ENCODE measurements at places on chromosomes 4 and X.
A peak's percentile ranks its signal among the peaks of the same experiment; 100 is the strongest.

- DNase-seq: no peak
Observed at GRCh38 chr4:130124066-130124465, 1028.1 kb downstream of the C4orf33 start.

DNA sequence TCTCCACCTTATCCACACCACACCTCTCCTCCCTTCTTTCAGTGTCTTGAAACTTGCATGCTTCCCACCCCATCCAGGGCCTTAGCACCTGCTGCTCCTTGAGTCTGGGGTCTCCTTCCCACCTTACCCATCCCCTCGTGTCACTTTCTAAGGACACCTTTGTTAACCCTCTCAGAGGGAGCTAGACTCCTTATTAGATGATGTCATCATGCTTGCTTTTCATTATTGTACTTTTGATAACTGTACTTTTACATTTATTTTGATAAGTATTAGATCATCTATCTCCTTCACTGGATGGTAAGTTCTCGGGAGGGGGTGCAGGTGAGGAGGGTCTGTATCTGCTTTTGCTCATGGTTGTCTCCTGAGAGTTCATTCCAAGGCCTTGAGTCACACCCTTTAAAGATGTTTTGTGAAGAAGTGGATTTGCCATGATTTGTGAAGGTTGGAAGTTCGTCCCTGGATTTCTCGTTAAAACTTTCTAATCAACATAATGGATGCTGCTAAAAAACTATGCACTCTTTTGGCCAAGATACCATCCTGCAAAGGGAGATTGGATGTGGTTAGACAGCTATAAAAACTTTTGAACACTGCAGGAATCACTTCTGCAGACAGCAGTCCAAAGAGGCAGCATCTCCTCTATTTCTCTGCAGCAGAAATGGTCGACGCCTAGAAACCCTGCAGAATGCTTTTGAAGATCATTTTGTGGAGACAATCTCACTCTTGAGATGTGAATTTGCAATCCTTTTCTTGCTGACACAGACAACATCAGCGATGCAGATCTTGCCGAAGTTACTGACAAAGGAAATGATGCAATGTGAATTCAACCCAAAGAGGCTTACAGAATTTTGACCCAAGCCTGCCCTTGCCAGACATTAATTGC, 69.6 kb downstream of the ENPP6 start:
- no peak for DNase-seq

- no peak for DNase-seq
Observed at GRCh38 chrX:37871626-37872302, 24.4 kb upstream of the DYNLT3 start.

DNA sequence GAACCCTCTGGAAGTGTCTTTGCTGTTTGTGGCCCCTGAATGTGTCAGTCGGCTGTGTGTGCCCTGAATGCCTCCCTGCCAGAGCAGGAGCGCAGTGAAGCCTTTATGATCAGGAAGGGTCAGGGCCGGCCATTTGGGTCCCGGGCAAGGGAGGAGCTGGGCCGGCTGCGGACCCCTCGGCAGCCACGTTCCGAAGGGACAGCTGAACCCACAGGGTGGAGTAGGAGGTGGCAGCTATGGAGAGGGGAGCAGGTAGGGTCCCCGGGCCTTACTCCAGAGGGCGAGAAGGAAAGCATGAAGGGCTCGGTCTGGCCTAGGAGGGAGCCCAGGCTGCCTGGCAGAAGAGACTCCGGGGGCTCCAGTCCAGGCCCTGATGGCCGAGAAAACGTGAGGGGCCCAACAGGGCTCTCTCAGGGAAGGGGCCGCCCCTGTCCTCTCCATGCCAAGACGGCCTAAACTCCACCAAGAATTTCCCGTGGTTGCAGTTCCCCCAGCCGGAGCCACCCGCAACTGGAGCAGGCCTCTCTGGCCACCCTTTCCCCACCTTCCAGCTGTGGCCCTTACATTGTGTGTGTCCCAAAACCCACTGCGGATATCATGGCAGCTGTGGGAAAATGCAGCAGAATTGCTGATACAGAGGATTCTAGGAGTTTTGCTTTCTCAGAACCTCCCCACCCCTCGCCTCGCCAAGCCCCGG, 182.2 kb upstream of the STK26 start:
- no peak for DNase-seq

- peak; percentile 29 for DNase-seq
Observed at GRCh38 chrX:136209016-136209738, 42.0 kb downstream of the MAP7D3 start.

DNA sequence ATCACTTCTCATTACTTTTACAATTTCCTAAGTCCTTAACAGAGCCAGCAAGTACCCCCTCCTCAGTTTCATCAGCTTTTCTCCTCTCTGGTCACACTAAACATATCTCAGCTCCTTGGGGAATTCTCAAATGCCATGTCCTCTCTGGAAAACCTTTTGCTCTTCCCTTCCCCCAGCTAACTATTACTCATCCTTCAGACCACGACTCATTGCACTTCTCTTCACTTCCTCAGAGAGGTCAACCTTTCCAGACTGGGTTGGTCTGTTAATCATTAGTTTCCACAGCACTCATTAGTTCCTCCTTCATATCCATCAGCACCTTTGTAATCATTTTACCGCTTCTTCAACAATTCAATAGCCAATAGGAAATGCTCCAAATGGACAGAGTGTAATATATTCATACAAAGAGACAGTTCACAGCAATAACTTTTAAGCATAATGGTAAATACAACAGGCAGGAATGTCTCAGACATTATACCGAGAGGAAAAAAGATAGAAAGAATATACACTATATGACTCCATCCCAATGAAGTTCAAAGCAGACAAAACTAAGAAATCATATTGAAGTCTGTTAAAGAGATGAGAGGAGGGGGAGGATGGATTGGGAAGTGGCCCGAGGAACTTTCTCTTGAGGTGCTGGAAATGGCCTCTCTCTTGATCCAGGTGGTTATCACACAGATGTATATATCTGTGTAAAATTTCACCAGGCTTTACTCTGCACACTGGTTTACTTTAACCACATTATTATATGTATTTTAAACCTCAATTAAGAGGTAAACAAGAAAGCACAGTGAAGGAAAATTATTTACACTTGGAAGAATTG, 39.6 kb downstream of the DDX60L start:
- no peak for DNase-seq

- DNase-seq: no peak
Observed at GRCh38 chrX:153762626-153763173, 1.3 kb upstream of the PLXNB3 start.

- no peak for DNase-seq
Observed at GRCh38 chrX:66882101-66882500, 243.2 kb upstream of the EDA2R start.

DNA sequence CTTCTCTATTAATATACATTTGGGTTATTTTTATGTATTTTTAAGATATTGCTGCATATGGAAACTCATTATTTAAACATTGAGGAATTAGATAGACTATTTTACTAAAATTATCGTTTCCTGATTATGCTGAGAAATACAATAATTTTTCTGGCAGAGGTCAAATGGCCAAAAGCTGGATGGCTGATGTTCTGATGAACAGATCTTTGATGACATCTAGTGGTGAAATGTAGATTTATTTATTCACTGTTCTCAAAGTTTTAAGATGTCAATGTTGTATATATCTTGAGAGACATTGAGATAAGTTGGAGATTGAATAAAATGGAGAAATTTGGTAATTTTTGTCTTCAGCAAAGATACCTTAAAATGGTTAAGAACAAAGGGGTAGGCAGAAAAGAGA, 96.2 kb downstream of the UGT8 start:
- no peak for DNase-seq

DNA sequence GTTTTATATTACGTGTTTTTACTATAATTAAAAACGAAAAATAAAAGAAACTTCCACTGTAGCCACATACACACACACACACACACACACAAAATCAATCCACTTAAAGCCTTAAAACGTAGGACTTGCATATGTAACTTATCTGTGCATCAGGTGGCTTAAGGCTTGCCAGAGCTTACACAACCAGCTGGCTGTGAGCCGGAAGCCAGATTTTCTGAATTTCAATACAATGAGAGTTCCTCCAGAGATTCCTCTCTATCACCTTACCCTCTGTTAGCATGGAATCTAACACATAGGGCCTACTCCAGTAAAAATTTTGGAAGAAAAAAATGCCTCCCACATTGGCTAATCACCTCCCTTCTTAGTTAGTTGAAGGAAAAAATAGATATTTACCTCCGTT, 27.9 kb upstream of the SLITRK4 start:
- no peak for DNase-seq

- no peak for DNase-seq
Observed at GRCh38 chr4:33302321-33302720, 2582.2 kb downstream of the PCDH7 start.

DNA sequence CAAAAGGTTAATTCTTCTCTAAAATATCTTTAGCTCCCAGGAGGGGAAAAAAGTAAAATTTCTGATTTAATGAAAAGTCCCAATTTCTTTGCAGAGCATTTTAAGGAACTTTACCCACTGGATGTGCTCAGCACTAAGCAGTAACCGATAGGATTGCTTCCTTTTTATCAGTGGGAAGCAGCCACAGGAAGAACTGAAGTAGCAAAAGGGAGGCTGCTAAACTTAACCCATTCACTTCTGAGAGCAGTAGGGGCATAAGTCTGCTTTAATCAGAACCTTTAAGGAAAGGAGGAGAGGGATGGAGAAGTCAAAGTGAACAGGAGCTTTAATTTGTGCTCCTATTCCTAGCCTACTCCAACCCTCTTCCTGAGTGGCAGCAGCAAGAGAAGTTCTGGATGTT, at the start of gene F8:
F8 (minus strand) TSS at position 139 of the 400 bp plus-strand sequence. CDS start 171 bp downstream, outside the sequence.
- DNase-seq: no peak

- DNase-seq: no peak
Observed at GRCh38 chr4:8159537-8160232, 1.1 kb upstream of the ABLIM2 start.

- no peak for DNase-seq
Observed at GRCh38 chr4:168163106-168163505, 70.8 kb downstream of the ANXA10 start.

- no peak for DNase-seq
Observed at GRCh38 chr4:174592985-174593335, 70.7 kb upstream of the HPGD start.

DNA sequence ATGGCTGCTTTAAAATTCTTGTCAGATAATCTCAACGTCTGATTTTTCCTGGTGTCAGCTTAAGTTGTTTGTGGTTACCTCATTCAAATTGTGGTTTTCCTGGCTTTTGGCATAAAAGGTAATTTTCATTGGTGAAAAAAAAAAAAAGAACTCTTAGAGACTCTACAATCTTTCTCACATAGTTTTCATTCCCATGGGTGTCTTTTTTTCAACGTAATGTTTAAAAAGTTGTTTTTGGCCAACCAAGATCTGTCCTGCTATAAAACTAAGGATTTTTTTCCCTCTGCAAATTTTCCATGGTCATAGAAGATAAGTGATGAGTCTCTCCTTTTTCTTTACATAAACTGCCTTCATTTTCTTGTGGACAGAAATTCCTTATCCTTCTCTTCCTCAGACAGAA, 28.9 kb upstream of the RPS6KA6 start:
- no peak for DNase-seq

DNA sequence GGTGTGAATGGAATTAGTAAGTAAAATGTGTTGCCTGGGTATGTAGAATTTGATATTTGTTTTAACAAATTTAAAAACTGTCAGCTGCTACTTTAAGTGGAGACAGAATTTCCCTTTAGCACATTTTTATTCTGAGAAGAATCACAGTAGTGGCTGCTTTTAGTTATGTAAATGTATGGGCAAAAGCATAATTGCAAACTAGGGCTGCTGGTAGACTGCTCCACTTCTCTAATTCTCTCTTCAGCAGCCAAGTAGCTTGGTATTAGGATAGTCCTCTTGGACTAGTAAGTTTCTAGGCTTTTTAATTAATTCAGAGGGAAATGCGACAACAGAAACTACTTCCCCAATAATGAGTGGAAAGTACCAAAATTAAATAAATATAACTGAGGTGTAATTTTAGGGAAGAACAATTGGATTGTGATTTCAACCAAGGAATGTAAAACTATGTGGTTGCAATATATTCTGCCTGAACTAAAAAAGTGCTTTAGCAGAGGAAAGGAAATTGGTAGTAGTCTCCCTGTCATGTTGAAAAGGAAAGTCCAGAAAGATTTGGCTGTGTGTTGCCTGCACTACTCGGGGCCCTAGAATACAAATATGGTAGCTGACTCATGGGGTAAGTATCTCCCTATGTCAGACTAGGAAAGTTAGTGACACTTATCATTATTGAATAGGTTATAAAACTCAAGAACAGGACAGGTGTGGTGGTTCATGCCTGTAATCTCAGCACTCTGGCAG, 9.2 kb upstream of the EIF4E start:
- no peak for DNase-seq

GRCh38 chr4:6548201-6548881, 26.6 kb upstream of the MAN2B2 start:
- DNase-seq: no peak

GRCh38 chrX:137032341-137032694, 1.5 kb downstream of the GPR101 start:
- no peak for DNase-seq

DNA sequence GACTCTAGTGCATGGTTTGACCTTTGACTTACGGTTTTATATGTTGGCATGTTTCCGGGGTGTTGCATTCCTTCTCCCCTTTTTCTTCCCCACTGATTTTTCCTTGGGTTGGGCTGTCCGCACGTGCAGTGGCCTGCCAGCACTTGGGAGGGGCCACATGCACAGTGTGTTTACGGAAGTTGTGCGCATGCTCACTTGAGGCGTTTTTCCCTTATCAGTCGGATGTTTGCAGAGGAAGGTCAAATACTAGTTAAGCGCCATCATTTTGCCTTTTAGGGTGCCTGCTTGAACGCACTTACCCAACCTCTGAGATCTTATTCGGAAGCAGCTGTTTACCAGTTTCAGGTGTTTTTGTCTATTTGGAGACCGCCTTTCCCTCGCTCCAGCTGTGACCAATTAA, 653.9 kb upstream of the AADAT start:
- DNase-seq: no peak

DNA sequence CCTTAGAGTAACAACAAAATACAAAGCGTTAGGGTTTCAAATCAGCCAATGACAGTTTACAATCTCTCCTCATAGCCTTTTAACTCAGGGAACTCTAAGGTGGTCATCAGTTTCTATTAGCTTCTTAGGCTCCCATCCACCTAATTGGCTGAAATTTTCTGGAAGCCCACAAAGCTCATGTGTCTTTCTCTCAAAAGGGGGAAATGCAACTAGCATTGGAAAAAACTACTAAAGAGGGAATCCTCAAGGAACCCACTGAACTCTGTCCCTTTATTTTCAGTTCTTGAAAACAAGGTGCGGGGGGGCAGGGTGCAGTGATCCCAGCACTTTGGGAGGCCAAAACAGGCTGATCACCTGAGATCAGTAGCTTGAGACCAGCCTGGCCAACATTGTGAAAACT, 56.4 kb downstream of the PDGFC start:
- DNase-seq: no peak

DNA sequence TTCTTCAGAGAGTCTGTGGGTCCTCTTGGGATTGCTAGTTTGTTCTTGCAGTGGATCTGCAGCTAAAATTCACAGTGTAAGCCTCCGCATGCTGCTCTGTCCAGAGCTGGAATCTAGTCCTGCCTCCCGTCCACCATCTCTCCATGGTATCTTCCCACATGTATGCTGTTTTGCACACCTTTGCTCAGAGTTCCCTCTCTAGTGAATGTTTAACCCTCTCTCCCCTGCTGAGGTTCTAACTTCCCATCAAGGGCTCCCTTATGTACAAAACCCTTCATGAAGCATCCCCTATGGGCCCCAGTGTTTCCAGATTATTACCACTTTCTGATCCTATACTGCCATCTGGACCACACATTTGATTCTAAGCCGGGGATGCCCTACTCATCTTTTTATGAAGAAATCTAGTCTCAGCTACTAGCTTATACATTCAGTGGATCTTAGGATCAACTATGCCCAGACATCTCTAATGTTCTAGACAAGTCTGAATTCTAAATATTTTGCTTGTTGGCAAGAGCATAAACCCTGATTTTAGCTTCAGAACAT, 157.3 kb downstream of the CPEB2 start:
- DNase-seq: no peak

- DNase-seq: no peak
Observed at GRCh38 chr4:140705625-140706275, 50.4 kb downstream of the TBC1D9 start.
